Inflammatory macrophage treated with lipopolysaccharide for 4 hours (primary cell): ENCODE measurements at places on chromosomes 7 and 10.

GRCh38 chr10:88182601-88182930 is 319.1 kb downstream of the PTEN start:
- DNase-seq, result no peak

GRCh38 chr10:10865303-10865702 is 152.4 kb upstream of the CELF2 start:
- DNase-seq, result no peak

DNA sequence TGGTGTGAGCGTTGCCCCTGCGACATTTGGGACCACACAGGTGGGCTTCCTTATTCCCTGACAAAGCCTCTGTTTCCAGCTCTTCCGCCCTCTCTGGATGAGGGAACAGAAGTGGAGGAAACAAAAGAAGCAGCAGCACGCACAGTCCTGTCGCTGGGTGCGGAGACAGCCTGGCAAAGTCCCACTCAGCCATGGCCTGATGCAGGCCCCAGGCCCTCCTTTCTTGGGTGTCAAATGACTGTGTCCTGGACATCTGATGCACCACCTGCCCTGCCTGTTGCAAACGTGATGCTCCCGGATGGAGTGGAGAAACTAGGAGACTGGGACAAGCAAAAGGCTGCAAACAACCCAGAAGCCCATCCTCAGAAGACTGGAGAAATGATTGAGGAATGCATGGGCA is 20.7 kb downstream of the ZMIZ2 start:
- no peak for DNase-seq

GRCh38 chr7:18760631-18761445 is 265.3 kb downstream of the HDAC9 start:
- DNase-seq, result no peak

DNA sequence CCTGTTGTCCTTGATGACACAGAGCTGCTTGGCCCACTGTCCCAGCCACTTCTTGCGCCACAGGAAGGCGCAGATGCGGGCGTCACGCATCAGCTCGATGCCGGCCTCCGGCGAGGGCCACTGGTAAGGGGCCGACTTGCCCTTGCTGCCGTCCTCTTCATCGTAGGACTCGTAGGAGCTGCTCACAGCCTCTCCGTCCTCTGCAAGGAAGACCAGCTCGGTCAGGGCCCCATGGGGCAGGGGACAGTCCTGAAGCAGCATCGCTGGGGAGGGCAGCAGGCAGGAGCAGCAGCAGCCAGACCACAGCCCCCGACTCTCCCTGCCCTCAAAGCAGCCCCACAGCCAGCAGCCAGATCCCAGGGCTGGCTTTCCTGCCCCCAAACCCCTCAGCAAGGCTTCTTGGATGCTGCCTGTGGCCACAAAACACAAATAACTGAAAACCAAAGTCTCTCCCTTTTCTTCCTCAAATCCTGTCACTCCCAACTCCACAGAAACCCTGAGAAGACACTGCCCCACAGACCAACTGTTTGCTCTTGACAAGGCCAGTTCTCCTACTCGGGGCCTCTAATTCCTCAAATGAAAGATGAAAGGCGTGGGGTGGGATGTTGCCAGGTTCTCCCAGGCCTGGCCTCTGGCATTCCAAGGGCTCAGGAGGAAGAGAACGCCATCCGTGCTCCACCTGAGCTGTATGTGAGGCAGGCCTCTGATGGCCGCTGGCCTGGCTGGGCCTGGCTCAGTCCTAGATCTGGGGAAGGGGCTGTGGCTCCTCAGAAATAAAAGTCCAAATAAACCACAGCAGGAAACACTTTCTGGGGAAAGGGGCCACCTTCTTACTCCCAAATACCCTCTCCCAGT is 76.7 kb downstream of the VWA2 start:
- no peak for DNase-seq

- no peak for DNase-seq
These were observed 167.8 kb upstream of the AUTS2 start for GRCh38 chr7:69430384-69431021.

- no peak for DNase-seq
These were observed 33.4 kb downstream of the ELFN1 start for GRCh38 chr7:1703441-1703840.

- DNase-seq, result no peak
These were observed 242.5 kb upstream of the PCDH15 start for GRCh38 chr10:55043540-55043939.

DNA sequence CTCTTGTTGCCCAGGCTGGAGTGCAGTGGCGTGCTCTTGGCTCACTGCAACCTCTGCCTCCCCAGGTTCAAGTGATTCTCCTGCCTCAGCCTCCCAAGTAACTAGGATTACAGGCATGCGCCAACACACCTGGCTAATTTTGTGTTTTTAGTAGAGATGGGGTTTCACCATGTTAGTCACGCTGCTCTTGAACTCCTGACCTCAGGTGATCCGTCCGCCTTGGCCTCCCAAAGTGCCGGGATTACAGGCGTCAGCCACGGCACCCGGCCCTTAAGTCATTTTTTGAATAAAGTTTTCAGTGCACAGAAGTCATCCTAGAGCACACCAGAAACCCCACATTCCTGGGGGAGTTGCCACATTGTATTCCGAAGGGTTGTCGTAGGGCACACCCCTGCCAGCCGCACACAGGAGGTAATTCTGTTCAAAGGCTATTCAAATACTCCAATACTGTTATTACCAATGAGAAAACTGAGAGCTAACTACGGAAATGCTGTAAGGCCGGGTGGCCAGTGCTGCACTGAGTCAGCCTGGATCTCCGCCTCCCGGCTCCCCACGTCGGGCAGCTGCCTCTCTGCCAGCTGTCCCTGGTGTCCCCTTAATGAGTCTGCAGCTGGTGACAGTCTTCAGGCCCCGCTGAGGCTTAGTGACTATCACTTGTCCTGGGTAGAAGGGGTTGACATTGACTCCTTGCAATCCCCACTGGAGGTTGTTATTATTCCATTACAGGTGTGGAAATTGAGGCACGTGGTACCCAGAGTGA is 8.6 kb upstream of the RFC2 start:
- DNase-seq, result no peak
